NCI-H1694 (cell line): ENCODE measurements at places on chromosomes 13 and 19.
A peak's percentile ranks its signal among the peaks of the same experiment; 100 is the strongest.

- DNase-seq: peak; percentile 9
Measured at GRCh38 chr13:107866032-107866940, 349.1 kb downstream of the LIG4 start.

DNA sequence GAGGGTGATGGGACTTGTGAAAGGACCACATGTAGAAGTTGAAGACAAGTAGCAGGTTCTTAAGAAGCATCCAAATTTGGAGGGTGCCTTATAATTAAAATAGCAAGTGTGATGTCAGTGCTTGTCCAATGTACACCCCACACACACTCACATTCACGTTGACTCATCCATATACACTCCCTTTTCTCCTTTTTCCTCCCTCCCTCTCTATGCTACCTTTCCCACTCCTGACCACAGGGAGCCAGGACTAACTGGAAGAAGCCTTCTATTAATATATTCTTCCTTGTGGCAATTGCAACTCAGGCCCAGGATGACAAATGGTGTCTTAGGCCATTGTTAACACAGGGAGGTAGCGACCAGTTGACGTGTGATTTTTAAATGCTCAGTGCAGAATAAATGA, 16.3 kb upstream of the GPR183 start:
- DNase-seq: no peak

- peak; percentile 2 for DNase-seq
Measured at GRCh38 chr13:107138486-107138885, 570.5 kb upstream of the ARGLU1 start.

- peak; percentile 6 for DNase-seq
Measured at GRCh38 chr13:53189162-53189561, 160.5 kb downstream of the OLFM4 start.

DNA sequence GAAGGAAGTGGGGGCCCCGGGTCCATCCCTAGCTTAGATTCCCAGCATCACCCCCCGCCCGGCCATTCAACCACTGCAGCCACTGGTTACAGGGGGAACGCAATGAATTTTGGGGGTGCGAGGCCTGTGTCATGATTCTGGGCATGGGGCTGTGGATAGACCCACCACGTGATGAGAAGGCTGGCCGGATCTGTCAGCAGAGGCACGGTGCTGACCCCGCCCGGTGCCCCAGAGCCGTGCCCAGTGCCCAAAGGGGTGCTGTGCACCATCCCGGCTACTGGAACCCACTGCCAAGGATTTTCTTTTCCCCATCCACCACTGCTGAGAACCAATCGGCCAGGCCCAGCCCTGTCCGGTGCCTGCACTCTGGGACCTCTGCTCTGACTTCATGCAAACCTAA, 27.4 kb downstream of the CLEC4M start:
- DNase-seq: no peak

DNA sequence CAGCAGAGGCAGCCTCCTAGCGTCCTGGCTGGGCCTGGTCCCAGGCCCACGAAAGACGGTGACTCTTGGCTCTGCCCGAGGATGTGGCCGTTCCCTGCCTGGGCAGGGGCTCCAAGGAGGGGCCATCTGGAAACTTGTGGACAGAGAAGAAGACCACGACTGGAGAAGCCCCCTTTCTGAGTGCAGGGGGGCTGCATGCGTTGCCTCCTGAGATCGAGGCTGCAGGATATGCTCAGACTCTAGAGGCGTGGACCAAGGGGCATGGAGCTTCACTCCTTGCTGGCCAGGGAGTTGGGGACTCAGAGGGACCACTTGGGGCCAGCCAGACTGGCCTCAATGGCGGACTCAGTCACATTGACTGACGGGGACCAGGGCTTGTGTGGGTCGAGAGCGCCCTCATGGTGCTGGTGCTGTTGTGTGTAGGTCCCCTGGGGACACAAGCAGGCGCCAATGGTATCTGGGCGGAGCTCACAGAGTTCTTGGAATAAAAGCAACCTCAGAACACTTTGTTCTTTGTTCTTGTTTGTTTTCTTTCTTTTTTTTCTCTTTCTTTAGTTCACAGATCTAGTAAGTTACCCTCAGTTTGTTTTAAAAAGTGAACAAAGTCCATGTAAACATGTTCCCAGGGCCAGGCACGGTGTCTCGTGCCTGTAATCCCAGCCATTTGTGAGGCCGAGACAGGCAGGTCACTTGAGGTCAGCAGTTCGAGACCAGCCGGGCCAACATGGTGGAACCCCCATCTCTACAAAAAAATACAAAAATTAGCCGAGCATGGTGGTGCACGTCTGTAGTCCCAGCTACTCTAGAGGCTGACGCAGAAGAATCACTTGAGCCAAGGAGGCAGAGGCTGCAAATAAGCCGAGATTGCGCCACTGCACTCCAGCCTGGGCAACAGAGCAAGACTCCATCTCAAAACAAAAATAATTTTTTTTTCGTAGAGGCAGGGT, 10.2 kb downstream of the ANGPTL4 start:
- DNase-seq: no peak

DNA sequence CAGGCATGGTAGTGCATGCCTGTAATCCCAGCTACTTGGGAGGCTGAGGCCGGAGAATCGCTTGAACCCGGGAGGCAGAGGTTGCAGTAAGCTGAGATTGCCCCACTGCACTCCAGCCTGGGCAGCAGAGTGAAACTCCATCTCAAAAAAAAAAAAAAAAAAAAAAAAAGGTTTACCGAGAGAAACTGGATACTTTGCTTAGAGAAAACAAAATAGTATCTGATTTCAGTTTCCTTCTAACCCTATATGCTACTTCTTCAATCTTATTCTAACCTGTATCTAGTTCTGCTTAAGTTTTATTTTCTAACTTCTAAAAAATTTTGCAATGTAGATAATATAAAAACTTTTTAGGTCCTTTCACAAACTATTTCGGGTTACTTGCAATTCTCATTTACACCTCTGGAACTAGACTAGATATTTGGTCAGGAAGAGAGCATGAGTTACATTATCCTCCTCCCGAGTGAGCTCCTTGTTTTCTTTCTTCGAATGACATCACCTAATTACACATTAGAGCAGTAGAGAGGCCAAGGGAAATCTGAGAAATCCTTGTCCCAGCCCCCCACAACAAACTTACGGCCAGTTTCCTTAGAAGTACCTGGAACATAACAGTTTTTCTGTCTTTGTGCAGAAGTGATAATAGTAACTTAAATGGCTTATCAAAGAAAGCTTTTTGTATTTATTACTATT, 128.9 kb downstream of the B3GLCT start:
- DNase-seq: no peak

GRCh38 chr13:29886446-29886845, 36.0 kb upstream of the UBL3 start:
- no peak for DNase-seq

DNA sequence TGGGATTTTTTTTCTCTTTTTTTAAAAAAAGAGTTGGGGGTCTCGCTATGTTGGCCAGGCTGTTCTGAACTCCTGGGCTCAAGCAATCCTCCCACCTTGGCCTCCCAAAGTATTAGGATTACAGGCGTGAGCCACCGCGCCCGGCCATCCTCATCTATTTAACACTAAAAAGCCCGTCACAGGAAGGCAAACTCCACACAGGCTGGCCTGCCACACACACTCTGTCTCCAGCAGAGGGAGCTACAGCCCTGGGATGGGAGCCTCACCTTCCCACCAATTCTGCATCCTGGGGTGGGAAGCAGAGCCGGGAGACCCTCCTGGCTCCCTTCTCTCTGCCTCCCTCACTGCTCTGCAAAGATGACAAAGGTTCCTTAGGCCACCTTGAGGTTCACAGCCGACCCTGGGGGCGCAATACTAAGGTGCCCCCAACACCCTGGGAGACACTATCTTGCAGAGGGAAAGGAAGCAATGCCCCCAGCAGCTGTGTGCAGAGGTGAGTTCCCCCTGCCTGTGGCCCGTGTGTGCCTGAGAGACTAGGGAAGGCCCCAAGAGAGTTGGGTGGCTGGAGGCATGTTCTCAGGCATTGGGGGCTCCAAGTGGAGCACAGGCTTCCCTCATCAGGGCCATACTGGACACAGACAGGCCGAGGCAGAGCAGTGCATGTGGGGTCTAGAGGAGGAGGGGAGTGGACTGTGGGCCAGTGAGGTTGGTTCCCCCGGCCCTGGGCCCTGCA, 27.4 kb upstream of the TIMM44 start:
- DNase-seq: peak; percentile 41

DNA sequence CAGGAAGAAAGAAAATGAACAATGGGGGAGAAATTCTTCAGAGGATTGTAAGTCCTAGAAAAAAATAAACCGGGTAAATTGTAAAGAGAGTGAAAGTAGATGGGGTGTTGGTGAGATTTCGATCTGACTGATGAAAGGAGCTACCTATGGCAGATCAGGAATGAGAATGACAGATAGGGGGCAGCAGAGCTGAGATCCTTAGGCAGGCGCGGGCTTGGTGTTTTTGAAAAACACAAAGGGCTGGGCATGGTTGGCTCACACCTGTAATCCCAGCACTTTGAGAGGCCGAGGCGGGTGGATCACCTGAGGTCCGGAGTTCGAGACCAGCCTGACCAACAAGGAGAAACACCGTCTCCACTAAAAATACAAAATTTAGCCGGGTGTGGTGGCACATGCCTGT, 1468.6 kb upstream of the SLC10A2 start:
- DNase-seq: no peak

- DNase-seq: no peak
Measured at GRCh38 chr19:44549507-44549906, 20.0 kb upstream of the CEACAM20 start.

DNA sequence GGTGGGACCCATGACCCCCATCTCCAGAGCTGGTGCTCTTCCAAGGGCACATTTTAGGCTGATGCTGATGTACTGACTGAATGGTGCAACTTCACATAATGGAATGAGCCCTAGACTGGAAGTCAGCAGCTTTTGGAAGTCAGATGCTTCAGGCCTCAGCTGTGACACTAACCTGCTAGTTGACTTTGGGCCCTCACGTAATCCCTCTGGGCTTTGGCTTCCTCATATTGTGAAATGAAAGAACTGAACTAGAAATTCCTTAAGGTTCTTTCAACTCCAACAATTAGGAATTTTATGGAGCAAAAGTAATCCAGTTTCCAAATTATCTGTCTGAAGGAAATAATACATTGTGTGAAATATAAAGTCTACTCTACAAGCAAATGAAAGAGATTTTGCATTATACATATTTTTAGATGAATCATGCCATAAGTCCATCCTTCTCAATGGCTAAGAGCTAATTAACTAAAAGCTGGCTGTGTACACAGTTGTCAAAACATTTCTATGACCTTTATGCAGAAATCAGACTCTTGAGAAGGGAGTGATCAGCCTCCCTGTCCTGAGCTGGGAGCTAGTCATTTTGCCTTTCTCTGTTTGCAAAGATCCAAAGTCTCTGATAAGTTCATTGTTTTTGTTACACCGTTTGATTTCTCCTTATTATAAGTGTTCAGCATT, 204.2 kb downstream of the DCLK1 start:
- DNase-seq: no peak

- no peak for DNase-seq
Measured at GRCh38 chr19:11485245-11485837, 4.5 kb upstream of the ELAVL3 start.

DNA sequence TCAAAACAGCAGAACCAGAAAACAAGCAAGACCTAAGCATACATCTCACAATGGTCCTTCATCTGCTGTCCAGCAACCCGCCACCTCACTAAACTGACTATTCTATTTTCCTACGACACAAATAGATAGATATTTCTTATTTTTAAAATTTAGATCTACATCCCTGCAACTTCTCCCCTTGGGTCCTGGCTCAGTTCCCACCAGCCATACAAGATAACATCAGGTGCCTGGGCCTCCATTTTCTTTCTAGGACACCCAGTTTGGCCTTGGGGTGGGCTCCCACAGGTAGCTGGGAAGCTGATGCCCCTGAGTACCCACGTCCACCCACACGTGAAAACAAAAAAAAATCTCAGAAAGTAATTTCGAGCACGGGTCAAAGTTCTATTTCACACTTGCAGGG, 47.6 kb downstream of the TGDS start:
- DNase-seq: no peak

GRCh38 chr13:41639955-41640780, 182.8 kb downstream of the RGCC start:
- no peak for DNase-seq

DNA sequence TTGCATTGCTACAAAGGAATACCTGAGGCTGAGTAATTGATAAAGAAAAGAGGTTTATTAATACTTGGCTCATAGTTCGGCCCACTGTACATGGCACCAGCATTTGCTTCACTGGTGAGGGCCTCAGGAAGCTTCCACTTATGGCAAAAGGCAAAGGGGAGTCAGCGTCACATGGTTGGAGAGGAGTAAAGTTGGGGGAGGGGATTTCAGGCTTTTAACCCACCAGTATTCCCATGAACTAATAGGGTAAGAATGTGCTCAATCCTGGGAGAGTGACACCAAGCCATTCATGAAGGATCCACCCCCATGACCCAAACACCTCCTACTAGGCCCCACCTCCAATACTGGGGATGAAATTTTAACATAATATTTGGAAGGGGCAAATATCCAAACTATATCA, 82.5 kb upstream of the MYCBP2 start:
- DNase-seq: no peak

- DNase-seq: no peak
Measured at GRCh38 chr13:94122300-94122915, 357.1 kb downstream of the DCT start.

DNA sequence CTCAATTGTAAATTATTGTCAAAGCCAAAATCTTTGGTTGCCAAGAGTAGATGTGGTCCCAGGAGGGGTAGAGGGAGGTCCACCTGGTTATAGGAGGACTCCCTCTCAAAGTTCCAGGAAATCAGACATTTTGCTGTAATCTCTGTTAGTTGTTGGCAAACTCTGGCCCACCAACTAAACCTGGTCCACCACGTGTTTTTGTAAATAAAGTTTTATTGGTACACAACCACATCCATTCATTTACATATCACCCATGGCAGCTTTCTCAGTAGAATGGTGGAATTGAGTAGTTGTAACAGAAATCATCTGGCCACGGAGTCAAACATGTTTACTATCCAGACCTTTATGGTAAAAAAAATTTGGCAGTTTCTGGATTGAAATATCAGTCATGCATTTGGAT, 70.6 kb downstream of the ZNF557 start:
- DNase-seq: no peak

DNA sequence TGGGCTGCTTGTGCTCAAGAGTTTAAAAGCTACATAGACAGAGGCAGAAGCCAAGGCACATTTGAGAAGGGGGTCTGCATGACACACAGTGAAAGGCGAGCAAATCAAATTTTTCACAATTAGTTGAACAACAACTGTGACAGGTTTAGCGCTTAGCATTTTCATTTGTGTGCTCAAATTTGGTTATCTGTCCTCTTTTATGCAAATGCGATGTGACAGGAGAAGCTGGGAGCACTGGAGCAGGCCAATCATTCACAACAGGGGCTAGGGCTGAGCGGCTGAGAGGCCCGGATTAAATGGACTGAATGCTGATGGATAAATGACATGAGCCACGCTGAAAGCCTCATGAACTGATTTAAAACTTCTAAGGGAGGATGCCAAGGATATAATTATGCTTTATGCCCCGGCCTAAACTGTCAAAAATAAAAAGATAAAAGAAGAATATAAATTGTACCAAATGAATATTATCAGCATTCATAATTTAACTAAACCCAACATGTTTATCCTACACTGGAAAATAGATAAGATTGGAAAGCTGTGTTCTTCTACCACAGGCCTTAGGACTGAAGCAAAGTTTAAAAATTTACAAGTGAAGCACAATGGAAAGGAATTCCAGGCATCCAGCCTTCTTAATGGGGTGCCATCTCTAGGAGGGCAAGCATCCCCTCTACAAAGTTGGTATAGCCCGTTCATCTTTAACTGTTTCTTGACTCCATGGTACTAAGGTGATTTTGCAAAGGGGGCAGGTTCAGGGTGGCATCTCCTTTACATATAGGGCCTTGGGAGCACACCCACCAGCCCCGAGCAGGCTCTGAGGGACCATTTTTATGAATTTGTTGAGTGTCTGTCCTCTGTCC, 117.9 kb downstream of the RBM26 start:
- DNase-seq: no peak

- DNase-seq: no peak
Measured at GRCh38 chr13:24215732-24216131, 55.2 kb downstream of the SPATA13 start.
